Testis (tissue), 5 donors: ENCODE measurements at places on chromosomes 4 and X. TPM values are rescaled to one million over a fixed set of nuclear protein-coding genes. Genes with fewer than 3 reads are reported as not detected.
A peak's percentile ranks its signal among the peaks of the same experiment; 100 is the strongest.

Gene FGB
- polyA plus RNA-seq: 2.7 TPM

Gene PPP4R3C
- polyA plus RNA-seq: 1.2 TPM

Gene TIGD2
- 4.0 TPM for polyA plus RNA-seq

GRCh38 chr4:70734971-70735370 lies 13.2 kb downstream of the RUFY3 start:
- no peak for DNase-seq

DNA sequence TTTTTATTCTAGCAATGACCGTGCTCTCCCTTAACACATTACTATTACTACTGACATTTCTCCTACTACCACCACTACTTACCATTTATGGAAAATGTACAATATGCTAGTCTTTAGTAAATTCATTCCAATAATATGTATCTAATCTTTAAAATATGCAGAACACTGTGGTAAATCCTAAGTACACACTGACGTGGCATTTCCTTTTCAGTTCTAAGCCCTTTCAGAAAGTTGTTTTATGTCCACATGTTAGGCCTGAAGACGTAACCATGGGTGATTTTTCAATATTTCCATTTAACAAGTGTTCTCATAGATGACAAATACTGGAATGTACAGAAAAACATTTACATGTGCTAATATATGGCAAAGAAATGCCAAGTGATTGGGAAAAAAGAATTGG lies 268.6 kb upstream of the SLIT2 start:
- DNase-seq: no peak

DNA sequence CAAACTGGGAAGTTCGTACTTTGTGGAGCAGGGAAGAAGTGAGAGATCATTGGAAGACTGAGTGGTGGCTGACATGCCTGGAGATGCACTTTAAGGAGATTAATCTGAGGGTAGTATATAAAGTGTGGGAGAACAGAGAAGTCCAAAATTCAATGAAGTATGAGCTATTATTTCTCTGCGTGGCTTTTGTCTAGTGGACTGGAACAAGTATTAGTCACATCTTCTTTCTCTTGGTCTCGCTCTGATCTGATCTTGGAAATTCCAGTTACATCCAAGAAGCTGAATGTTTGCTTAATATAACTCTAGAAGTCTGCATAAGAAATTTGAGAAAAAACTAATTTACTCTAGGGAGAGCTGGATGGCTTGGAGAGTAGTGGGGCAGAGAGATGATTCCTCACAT lies 64.8 kb upstream of the NR0B1 start:
- no peak for DNase-seq

- no peak for DNase-seq
Measured at GRCh38 chr4:26496207-26496783, 6.0 kb upstream of the CCKAR start.

GRCh38 chrX:16868920-16869319 lies 1.2 kb downstream of the RBBP7 start:
- no peak for DNase-seq

DNA sequence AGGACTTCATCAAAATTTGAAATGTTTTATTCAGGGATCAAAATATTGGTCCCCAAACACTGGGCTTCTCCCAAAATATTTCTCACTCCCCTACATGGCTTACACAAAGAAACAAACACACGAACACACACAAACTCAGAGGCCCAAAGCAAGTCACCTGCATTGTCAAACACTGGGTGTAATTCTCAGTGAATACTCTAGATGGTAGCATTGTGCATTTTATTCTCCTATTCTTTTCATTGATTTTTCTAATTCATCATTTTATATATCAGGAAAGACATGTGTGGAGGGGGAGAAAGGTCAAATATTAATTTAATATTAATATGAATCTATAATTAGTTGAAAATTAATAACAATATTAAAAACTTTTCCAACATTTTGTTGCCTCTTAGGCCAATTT lies 72.3 kb upstream of the TNMD start:
- no peak for DNase-seq

- DNase-seq: no peak
Measured at GRCh38 chr4:3136454-3136853, 62.0 kb downstream of the HTT start.

DNA sequence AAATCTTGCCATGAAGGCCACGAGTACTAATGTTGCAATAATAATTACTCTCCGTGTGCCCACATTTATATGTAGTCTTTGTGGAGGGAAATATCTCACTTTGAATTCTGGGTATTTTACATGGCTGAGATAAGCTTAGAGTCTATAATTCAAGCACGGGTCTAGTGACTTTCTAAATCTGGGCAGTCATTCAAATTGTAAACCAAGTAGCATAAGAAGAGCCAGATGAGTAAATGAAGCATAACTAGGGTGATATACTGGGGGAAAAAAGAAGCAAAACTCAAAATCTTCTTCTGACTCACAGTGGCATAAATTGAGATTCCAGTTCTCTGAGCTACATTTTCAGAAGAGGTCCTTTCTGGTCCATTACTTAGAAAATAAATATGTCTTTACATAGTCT lies 53.0 kb downstream of the MAPK10 start:
- DNase-seq: no peak

DNA sequence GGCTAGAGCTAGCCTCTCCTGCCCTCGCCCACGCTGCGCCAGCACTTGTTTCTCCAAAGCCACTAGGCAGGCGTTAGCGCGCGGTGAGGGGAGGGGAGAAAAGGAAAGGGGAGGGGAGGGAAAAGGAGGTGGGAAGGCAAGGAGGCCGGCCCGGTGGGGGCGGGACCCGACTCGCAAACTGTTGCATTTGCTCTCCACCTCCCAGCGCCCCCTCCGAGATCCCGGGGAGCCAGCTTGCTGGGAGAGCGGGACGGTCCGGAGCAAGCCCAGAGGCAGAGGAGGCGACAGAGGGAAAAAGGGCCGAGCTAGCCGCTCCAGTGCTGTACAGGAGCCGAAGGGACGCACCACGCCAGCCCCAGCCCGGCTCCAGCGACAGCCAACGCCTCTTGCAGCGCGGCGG lies at the start of gene AR:
Gene AR, plus strand, starts transcription at position 204 of the 400 bp plus-strand sequence. CDS start 1,126 bp downstream, outside the sequence.
- DNase-seq: peak; percentile 87

GRCh38 chr4:118967393-118967792 lies 78.7 kb downstream of the SYNPO2 start:
- peak; percentile 23 for DNase-seq
